ENCODE measurements at places on chromosomes 1 and 21.
A peak's percentile ranks its signal among the peaks of the same experiment; 100 is the strongest.

GRCh38 chr1:2471587-2472001, 4.5 kb upstream of the PLCH2 start:
- DNase-seq: no peak

DNA sequence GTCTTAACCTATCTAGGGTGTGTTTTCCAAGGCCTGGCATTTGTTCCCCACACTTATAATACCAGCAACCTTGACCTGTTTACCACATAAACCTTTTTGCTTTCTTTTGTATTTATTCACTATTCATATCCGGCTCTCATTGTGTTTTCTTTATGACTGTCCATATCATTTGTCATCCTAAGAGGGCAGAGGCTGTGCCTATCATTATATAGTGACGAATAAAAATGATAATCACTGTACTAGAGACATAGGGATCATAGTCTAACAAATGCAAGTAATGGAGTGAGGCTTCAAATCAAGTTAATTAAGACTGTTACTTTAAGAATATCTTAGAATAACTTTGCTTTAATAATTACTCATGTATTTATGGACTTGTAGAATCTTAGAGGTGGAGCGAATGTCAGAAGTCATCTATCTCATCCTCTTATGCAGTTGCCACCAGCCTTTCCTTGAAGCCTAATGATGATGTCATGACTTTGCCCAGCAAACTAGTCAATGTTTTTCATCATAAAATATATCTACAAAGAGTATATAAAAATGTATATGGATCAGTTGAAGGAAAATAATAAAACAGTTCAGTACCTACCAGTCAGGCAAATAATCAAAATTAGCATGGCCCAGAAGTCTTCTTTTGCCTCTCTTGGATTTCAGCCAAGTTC, 4.7 kb upstream of the ETV3 start:
- DNase-seq: no peak

GRCh38 chr1:77540501-77541161, 141.8 kb downstream of the ZZZ3 start:
- DNase-seq: no peak

DNA sequence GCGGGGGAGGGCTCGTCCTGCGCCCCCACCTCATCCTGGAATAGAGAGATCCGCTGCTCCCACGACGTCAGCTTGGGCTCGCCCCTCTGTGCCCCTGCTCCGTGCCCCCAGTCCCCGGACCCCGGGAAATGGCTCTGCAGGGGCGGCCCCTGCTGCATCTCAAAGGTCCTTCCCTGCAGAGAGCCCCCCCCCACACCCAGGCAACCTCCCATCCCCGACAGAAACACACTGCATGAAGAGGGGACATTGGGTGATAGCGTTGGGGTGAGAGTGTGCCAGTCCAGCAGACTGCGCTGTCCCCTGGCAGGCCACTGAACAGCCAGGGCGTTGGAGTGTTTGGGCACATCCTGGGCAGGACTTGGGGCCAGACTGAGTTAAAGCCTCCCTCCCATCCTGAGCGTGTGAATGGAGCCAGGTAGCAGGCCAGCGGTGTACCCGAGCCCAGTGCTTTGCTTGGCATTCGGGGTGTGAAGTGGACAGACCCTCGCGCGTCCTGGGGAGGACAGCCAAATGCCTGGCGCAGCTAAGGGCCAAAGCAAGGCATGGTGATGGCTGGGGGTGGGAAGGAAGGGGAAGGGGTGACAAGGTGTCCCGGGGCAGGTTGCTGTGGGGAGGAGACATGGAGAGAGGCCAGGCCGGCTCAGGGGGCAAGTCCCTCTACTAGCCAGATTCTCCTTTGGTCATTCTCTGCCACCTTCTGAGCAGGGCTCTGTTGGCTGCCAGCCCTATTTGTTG, 633 bp upstream of the ETNK2 start:
- DNase-seq: no peak

DNA sequence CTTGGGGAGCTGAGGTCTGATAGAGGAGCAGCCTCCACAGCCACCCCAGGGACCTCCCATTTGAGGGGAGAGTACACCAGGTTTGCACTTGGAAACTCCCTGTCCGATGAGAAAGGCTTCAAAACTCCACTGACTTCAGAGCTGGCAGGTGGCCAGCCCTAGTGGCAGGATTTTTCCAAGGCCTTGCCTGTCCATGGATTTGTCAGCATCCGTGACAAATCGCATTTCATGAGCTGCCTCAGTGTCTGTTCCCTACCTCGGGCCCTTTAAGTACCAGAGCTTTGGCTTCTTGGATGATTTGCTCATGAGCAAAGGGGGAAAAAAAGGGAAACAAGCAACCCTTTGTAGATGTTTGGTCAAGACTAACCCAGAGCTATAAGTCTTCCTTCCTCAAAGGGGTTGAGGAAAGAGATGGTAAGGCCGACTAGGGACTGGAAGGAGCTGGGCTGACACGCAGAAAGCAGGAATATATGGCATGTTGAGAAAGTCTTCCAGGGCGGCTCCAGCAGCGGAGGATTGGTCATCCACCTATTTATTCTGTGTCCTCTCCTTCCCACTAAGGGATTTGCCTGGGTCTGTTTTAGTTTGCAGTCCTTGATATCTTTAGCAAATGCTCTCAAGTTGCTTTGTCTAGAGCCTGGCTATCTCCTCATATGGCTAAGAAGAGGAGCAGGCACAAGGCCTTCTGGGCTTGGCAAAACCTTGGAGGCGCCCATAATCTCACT, 2.7 kb upstream of the HSPG2 start:
- DNase-seq: peak; percentile 90

- DNase-seq: no peak
These were observed 36.2 kb downstream of the UBE2G2 start for GRCh38 chr21:44765231-44766013.

DNA sequence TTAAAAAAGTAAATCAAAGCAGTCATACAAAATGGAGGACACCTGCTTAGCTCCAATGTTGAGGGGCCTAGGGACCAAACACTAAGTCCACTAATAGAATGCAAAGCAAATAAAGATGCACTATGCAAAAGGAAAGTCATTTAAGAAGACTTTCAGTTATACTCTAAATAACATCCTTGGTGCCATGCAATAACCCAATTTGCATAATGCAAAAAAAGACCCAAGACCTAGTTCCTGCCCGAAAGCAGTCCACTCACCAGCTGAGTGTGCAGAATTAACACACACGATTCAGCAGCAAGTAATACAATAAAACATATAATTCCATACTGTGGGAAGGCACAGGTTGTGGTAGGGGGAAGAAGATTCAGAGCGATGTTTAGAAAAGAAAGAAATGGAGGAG, 101.8 kb downstream of the TGFBR3 start:
- DNase-seq: no peak

DNA sequence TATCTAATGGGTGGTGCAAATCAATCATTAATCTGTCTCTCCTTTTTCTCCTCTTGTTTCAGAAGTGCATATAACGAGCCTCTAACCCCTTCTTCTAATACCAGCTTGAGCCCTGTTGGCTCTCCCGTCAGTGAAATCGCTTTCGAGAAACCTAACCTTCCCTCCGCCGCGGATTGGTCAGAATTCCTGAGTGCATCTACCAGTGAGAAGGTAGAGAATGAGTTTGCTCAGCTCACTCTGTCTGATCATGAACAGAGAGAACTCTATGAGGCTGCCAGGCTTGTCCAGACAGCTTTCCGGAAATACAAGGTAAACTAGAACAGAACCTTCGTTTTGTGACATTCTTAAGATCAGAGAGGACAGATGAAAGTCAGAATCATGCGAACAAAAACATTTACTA, 25.3 kb upstream of the VAMP3 start:
- DNase-seq: no peak

GRCh38 chr1:241957692-241958494, at the start of gene BECN2:
Gene BECN2, plus strand, starts transcription at chr1:241957767. Its CDS starts 0 bp downstream, at chr1:241957767.
- DNase-seq: no peak

DNA sequence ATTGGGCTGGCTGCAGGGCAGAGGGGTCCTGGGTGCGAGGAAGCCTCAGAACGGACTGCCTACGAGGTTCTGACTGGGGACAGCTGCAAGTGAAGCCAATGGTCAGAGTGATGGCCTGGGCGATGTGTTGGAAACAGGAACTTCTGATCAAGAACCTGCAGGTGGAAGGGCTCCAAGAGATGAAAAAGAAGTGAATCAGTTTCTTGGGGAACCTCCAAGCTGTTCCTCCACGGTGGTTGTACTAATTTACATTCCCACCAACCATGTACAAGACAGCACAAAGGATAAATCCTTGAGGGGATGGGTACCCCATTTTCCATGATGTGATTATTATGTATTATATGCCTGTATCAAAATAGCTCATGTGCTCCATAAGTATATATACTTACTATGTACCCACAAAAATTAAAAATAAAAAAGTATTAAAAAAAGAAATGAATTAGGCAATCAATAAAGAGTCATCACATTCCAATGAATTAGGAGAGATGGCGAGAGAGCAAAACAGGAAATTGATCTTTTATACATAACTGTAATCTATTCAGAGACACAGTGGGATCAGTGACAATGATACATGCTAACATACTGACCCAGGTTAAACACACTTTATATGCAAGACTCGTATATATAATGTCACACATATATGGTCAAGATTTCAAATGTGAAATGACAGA, 58.1 kb downstream of the PTPN14 start:
- no peak for DNase-seq

GRCh38 chr1:89697383-89697782, 64.5 kb downstream of the LRRC8C start:
- no peak for DNase-seq

DNA sequence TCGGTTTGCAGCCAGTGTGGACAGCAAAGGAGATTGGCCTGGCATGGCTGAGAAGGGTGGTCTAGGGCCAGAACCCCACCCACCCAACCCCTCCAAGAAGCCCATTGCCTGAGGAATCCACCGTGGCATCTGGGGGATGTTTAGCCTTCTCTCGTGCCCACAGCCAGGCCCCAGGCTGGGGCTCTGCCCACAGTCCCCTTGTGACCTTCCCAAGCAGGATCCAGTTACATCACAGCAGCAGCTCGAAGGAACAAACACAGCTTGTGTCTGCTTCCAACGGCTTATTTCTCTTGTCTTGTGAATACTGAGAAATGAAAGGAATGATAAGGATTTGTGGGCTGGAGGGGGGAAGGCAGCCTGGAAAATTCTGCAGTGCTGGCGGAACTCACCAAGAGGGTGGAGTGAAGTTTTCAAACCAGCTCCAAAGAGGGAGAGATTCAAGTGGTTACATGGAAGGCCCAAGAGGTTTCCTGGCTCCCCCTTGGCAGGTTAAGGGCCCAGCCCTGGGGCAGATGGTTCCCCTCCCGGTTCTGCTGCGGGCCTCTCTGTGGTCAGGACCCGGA, 61.6 kb downstream of the DHRS3 start:
- DNase-seq: no peak

DNA sequence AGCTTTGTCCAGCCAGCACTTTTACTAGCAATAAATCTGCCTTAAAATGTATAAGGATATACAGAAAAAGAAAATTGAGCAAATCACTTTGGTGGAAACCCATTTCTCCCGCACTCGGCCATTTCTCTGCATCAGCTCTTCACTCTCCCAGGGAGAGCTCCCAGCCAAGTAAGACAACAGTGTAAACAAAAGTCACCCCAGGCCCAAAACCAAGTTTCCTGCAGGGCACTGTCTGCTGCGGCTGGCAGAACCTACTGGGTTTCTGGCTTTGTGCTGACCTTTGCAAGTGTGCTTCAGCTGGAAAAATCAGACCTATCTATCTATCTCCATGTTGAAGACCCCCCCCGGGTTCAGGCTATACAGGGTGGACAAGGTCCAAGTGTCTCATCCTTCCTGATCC, 476.7 kb upstream of the CAMK1G start:
- DNase-seq: no peak

DNA sequence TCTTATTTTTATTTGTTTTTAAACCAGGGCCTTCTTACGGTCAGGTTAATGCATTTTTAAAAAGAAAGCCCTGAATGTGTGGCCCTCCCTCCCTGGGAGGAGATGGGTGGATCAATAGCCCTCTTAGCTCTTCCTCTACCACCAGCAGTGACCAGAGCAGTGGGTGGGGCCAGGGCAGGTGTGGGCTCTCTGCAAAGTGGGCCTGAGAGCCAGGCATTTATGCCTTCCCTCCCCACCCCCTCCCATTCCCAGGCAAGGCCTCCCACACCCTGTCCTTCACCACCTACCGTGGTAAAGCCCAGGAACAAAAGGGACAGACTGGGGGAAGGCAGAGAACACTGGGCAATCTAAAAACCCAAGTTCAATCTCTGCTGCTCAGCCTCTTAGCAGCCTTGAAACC, 63.9 kb downstream of the SSBP3 start:
- no peak for DNase-seq

- DNase-seq: no peak
These were observed 23.2 kb downstream of the CACNA1S start for GRCh38 chr1:201088901-201089525.

- no peak for DNase-seq
These were observed 52.5 kb downstream of the POU2F1 start for GRCh38 chr1:167273027-167273800.

DNA sequence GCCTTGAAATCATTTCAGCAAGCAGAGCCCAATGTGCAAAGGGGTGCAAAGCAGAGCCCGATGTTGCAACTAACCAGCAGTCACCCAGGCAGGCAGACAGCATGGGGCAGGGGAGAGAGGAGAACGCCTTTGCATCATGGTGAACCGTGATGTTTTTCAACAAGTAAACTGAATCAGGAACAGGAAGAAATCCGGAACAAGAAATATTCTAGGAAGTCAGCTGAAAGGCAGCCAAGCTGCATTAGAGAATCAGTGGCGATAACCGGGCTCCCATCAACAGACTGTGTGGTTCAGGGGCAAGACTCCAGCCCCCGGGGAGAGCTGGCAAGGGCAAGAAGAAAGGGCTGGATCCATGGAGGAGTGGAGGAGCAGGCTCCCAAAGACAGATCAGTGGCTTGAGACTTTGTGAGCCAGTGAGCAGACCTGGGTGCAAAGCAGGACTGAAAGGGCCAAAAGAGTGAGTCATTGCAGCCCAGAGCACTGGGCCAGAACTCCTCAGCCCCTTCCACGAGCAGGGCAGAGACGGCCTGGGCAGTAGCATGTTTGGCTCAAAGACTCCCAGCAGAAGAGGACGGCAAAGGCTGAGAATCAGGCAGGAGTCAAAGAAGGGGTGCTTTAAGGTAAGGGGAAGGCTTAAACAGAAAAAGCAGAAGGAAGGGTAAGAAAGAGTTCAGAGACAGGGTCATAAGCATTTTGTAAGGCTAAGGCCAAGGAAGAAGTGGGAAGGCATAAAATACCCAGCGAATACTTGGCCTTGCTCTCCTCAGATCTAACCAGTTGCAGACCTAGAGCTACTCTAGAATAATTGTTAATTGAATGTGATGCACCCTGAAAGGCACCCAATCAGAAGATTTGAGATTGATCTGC, 155.0 kb downstream of the SETD4 start:
- DNase-seq: no peak

- DNase-seq: no peak
These were observed 7.7 kb upstream of the SPATC1L start for GRCh38 chr21:46191686-46192575.

GRCh38 chr1:176379626-176380339, 83.2 kb upstream of the PAPPA2 start:
- DNase-seq: peak; percentile 14

GRCh38 chr1:108636876-108637275, 24.0 kb downstream of the HENMT1 start:
- DNase-seq: no peak

- DNase-seq: no peak
These were observed 37.1 kb downstream of the EEIG2 start for GRCh38 chr1:108597041-108597440.
